NCI-H187 (cell line): ENCODE measurements at places on chromosomes 11 and 22.

- DNase-seq: no peak
Observed at GRCh38 chr11:121474680-121475079, 21.9 kb upstream of the SORL1-AS1 start.

GRCh38 chr11:17514476-17514875 lies 29.7 kb downstream of the USH1C start:
- DNase-seq: no peak

- DNase-seq: no peak
Observed at GRCh38 chr22:44822534-44822933, 70.2 kb downstream of the ARHGAP8 start.

GRCh38 chr11:2531987-2532703 lies 87.3 kb downstream of the KCNQ1 start:
- DNase-seq: no peak

GRCh38 chr11:83302151-83302550 lies 16.0 kb upstream of the CCDC90B start:
- DNase-seq: no peak

DNA sequence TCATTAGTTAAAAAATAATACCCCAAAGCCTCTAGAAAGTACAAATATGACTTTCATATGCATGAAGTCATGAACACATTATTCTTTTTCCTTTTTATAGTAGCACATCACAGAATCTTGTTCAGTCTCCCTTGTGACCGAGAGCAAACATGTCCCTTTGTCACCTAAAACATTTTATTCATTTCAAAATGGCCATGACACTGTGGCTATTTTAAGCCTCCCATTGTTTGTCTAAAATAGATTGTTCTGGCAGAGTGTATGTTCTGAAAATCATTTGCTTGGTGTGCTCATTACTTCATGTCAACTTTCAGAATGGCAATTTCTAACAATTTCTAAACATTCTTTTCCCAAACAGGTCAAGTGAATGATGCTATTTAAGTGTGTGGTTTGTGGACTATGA lies 865.0 kb downstream of the JRKL start:
- DNase-seq: no peak
